SIG-M5 (cell line): ENCODE measurements at places on chromosomes 2 and 18.

GRCh38 chr2:38246105-38246504 is 131.0 kb downstream of the ATL2 start:
- no peak for DNase-seq

- DNase-seq: no peak
Measured at GRCh38 chr18:55245211-55245614, 286.0 kb upstream of the CCDC68 start.

DNA sequence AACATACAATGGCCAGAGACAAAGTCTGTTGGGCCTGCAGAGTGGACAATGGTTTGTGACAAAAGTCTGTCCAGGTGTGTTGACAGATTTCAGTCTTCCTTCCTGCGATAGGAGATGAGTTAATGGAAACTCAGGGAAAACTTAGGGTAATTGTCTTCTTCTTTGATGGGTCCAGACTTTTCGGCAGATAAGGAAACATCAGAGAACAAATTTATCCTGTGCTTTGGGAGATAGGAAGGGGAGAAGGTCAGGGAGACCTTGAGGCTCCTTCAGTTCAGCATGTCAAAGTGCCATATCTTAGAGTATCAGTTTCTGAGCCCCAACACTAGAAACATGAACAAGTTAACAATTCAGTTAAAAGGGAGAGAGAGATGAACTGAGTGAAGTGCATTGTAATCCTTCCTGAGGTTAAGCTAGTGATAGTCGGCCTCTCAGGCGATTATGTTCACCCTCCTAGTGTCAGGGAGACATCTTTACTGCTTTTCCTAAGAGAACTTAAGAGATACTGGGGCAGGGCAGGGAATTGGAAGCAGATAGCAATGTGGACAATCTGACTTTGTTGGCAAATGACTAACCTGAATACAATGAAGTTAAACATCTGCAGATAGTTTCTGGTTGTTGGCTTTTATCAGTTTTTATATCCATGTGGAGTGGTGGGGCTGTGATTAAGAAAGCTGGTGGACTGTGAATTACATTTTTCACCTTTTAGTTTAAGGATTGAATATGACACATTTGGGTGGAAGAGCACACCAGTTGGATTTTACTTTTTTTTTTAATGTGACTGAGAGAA is 248.8 kb upstream of the FN1 start:
- no peak for DNase-seq

DNA sequence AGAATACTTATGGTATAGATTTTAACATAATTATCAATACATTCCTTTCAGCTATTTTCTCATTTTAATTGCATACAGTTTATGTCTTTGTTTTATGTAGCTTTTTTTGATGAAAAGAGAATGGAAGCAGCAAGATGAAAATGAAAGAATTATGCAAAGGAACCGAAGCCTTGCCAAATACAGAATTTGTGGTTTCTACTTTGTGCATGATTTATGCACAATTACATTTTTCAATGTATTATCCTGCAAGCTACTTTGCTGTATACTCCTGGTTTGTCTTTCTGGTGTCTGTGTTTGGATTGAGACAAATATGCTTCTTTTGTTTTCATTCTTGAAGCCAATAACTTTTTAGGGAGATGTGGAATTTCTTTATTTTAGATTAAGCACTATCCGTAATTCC is 1642.6 kb upstream of the CELF4 start:
- DNase-seq: no peak

GRCh38 chr2:47903781-47904490 is 2.4 kb downstream of the FBXO11 start:
- no peak for DNase-seq

DNA sequence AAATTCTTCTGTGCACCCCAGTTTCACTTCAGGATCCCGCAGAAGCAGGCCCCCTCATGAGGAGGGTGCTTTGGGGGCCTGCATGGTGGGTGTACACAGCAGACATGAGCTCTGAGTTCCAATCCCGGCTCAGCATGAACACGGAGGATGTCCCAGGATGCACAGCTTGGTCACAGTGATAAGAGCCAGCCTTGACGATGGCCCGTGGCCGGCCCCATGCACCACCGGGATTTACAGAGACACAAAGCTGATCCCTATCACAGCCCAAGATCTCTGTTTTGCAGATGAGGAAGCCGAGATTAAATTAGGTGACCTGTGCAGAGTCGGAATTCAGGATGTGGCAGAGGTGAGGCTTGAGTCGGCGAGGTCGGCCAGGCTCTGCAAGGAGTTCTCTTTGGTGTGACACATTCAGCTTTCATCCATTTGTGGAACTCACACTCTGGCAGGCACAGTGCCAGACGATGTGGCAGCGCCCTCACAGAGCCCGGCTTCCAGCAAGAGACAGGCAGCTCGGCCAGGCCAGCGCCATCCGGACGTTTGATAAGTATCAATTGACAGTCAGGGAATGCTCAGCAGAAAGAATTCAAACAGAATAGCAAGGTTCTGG is 456.3 kb upstream of the MYT1L start:
- no peak for DNase-seq

- no peak for DNase-seq
Measured at GRCh38 chr2:12110074-12110473, 363.6 kb downstream of the LPIN1 start.

DNA sequence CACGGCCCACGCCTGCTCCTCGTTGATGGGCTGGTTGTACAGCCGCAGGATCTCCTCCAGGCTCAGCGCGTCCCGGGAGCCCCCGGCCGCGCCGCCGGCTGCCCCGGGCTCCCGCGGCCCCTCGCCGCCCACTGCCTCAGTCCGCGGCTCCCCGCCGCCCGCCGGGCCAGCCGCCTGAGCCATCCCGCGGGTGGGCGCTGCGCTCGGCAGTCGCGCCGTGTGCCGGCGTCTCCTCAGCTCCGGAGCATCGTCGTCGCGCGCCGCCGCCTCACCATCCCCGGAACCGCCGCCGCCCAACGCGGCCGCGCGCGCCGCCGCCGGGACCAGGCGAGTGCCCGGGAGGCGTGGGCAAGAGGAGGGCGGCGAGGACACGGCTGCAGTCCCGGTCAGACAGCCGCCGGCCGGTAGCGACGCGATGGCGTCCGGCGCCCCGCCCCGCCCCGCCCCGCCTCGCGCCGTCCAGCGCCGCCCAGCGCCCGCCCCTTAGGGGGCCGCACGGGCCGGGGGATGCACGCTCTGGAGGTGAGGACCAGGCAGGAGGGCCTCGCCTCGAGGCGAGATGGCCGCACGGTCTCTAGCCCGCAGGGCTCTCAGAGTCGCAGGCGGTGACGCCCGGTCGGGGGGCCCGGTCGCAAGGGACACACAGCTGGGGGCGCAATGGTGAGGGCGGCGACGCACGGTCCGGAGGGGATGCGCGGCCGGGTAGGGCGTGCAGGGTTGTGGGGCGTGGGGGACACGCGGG is at the start of gene SPIRE1:
Gene SPIRE1 (minus strand): TSS at position 424 of the 742 bp plus-strand sequence. CDS start 241 bp downstream, at position 183.
- no peak for DNase-seq

GRCh38 chr2:43778233-43778632 is 4.4 kb downstream of the DYNC2LI1 start:
- DNase-seq: no peak

DNA sequence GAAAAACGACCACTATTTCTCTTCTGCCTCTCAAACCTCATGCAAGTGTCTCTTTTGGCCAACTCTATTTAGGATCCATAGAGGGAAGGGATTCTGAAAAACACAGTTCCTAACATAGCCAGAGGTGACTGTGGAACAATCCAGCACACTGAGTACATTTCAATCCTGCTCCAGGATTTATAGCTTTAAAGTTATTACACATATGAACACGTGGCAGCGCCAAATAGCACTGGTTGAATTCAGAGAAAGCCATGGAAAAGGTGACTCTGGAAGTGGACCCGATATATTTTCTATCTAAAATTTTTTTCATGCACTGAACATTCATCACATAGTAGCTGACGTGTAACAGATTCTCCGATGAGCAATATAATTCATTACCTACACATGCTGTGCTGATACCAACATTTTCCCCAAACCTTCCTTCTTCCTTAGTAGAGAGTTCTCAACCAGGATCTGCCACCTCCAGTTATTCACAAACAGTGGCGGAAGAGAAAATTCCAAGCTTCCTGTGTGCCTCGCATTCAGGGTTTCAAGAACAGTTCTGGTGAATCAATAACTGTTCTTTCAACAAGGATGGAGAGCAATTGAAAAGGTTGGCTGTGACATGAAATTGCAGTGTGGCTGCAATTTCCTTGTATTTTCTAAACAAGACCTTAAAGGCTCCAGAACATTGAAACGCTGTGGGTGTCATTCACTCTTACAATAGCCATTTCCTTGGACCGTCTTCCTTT is 25.7 kb upstream of the TTR start:
- no peak for DNase-seq

- no peak for DNase-seq
Measured at GRCh38 chr2:23918837-23919489, 8.0 kb downstream of the ATAD2B start.

- DNase-seq: no peak
Measured at GRCh38 chr18:354471-354870, 86.6 kb upstream of the THOC1 start.

GRCh38 chr2:241035142-241035817 is 36.9 kb downstream of the SNED1 start:
- no peak for DNase-seq

DNA sequence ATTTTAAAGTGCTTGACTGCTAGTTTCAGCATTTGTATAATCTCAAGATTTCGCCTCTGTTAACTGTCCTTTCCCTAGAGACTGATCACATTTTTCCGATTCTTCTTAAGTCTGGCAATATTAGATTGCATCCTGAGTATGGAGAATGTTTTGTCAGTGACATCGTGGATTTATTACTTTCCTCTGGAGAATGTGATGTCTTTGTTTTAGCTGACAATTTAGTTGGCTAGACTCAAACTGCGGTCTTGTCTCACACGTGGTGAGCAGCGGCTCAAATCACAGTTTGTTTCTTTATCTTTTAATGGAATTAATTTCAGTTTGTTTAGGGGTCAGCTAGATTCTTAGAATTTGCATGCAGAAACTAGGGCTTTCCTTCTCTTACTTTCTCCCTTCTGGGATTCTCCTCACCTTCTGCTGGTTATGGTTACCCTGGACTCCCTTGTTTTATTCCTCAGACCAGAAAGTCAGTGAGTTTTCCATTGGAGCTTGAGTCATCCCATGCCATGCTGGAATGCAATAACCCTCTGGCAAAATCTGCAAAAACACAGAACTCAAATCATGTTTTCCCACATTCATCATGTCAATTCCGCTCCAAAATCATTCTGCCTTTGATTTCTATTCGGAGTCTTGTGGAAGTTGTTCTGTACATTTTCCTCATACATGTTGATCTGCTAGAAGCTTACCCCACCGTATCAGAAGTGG is 327.2 kb upstream of the TRIB2 start:
- no peak for DNase-seq

- DNase-seq: no peak
Measured at GRCh38 chr2:88874063-88874657, 182.7 kb downstream of the RPIA start.

- DNase-seq: peak; percentile 32
Measured at GRCh38 chr2:223870840-223871611, 33.6 kb upstream of the AP1S3 start.

DNA sequence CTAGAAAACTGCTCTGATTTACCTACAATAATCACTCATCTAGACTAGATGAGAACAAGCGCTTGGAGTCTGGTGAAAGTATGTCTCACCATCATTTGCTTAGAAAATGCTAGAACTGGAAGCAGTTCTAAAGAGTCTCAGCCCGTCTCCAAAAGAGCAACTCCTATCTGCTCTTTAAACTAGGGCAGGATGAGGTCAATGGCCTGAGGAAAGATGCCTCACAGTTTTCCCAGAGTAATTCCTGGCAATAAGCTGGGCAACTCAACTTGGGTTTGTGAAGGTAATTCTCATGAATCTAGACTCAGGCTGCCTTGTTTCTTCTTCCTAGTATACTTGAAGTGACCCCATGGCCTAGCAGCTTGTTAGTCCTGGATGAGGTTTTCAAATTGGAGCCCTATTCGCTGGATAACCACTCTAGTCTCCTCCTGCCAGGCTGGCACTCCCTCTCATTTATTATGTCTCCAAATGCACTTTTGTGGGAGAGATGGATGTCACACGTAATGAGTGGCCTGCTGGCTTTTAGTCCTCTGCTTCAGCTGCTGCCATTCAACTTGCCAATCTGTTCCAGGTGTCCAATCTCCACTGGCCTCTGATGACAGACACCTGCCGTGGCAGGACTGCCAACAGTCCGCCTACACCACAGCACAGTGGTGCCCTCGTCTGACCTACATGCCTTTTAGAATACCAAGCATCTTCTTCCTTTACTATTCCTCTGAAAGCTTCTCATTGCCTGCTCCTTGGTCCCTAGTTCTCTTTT is 80.9 kb downstream of the CABYR start:
- no peak for DNase-seq

GRCh38 chr2:30392097-30392496 is 54.9 kb upstream of the LCLAT1 start:
- DNase-seq: no peak

DNA sequence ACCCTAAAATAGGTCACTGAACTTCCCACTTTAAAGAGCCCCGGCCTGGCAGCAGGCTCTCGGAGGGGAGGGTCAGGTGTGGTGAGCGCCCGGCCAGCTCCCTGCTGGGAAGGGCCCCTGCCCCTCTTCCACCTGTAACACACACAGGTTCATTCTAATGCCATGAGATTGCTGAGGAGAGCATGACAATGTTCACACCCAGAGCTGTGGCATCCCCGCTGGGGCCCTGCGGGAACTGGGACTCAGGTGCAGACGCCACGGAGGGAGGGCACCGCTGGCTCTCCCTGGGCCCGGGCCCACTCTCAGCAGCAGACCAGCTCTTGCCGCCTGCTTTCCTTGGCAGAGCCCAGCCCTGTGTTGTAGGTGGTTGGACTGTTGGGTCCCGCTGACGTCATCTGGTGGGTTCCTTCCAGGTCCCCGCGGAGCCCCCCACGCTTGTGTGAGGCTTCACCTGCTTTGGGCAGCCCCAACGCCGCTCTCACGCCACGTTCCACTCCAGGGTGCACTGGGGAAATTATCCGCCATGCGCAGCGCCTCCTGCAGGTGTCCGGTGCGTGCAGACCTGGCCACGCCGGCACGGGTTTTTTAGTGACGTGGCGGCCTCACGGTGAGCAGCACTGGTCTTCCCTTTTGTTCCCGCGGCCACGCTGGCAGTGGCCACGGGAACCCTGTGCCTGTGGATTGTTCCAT is 50.4 kb upstream of the KCNG2 start:
- no peak for DNase-seq

DNA sequence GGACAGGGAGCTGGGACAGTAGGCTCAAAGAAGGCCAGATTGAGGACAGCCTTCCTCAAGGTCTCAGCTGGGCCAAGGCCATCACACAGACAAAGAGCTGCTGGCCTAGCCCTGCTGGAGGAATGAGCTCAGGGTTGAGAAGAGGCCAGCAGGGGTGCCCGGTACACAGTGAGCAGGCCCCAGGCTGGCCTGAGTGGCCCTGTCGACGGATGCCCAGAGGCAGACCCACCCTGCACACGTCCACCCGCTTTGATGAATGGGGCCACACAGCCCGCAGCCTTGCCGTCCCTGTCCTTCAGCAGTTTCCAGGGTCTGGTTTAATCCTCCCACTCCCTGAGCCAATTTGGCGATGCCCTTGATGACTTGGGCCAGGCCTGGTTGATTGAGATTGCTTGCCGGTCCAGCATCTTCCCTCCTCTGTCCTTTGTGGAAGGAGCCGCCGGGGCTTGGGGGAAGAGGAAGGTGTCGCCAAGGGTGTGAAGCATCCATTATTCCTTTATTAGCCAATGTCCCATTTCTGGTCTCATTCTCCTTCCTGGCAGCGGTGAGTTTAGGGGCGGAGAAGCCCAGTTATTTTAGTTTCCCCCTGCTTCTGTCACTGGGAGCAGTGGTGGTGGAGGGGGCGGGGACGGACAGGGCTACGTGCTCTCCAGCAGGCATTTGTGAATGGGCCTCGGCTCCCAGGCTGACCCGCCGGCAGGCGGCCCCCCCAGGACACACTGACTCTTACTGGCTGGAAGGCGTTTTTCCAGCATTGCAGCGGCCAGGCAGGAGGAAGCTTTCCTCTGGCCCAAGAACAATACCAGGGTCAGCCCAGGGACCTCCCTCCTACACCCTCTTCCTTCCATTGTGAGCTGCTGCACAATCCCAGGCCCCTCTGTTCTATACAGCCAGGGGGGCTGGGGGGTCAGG is 141.8 kb downstream of the CTIF start:
- no peak for DNase-seq
